ENCODE measurements at places on chromosomes 4 and X. TPM values are rescaled to one million over a fixed set of nuclear protein-coding genes. Genes with fewer than 3 reads are reported as not detected.

DNA sequence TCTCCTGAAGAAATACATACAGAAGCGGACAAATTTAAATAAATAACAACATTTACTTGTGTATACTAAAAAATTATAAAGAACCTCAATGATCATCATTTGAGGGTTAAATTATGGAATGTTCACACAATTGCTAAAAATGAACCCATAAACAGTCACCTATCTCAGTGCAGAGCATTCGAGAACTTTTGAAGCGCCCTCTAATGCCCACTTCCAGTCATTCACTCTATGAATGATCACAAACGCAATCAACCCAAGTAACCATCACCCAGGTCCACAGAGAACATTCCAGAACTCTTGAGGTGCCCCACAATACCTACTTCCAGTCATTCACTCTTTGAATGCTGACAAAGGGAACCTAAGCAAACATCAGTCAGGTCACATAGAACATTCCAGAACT lies 103.5 kb upstream of the PLAC1 start:
- H3K27ac ChIP-seq: no peak overlapping the region
- no peak for DNase-seq
- H3K4me3 ChIP-seq: no peak overlapping the region
- H3K4me1 ChIP-seq: no peaks in the 10 kb centered on the region

DNA sequence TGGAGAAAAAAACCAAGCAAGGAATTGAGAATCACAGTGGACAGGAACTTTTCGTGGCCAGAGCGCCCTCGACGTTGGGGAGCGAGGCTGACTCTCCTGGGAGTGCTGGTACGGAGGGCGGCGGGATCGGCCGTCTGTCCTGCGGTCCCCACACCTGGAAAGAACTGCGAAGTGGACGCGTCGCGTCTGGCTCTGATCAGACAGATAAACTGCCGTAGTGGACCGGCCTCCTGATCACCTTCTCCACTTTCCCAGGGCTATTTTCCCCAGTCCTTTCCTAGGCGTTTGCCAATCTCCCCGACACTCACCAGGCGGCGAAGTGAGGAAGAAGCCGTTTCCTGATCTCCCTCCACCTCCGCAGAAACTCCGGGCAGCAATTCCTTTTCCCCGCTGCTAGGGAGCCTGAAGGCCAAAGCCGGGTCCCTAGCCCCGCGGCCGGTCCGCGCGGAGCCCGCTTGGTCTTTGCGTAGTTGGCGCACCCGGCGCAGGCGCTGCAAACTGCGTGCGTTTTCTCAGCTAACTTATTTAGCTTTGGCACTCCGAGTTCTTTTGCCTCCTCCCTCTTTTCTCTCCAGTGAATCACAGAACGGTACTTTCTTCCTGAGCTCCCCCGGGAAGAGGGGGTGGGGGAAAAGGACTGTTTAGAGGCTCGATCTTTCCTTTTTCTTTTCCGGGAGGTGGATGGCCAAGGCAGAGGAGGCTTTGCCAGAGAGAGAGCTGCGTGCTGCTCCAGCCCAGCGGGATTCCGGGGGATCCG lies at the start of gene ARSJ:
Gene ARSJ (minus strand): TSS at position 500 of the 757 bp plus-strand sequence. CDS start 813 bp downstream, outside the sequence.
- no peaks in the 10 kb centered on the region for H3K27me3 ChIP-seq
- peak within 1 kb of the TSS; percentile 67 for H3K4me3 ChIP-seq
- peak; percentile 86 for DNase-seq

DNA sequence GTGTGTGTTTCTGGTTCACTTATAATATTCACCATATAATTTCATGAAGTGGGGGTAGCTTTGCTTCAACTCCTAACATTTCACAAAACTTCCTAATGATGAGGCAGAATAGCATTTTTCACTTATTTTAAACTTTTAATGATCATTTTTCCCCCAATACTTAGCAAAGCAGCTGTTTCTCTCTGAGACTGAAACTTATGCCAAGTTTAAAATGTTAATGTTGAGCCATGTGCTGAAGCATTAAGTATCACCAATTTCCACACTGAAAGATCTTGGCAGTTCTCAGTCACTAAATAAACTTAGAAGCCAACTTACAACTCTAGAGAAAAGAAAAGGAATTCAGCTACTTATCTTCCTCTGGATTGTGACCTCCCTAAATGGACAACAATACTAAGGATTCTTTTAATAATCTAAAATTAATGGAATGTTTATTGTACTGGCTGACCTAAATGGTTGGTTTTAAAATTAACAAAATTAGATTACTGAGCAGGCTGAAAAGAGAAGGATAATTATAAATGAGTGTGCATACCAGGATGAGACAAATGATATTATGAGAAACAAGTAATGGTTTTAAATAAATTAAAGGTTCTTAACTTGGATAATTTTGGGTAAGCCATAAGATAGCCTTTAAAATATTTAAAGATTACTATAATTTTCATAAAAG lies 1429.4 kb upstream of the ADGRL3 start:
- no peaks in the 10 kb centered on the region for H3K4me1 ChIP-seq
- DNase-seq: peak; percentile 71
- H3K27me3 ChIP-seq: no peaks in the 10 kb centered on the region
- H3K36me3 ChIP-seq: no peaks in the 10 kb centered on the region

- no peaks in the 10 kb centered on the region for H3K27me3 ChIP-seq
- no peak overlapping the region for H3K27ac ChIP-seq
- no peaks in the 10 kb centered on the region for H3K36me3 ChIP-seq
- no peak for DNase-seq
- no peak overlapping the region for H3K4me3 ChIP-seq
Observed at GRCh38 chr4:82038936-82039335, 334.9 kb downstream of the HNRNPD start.

DNA sequence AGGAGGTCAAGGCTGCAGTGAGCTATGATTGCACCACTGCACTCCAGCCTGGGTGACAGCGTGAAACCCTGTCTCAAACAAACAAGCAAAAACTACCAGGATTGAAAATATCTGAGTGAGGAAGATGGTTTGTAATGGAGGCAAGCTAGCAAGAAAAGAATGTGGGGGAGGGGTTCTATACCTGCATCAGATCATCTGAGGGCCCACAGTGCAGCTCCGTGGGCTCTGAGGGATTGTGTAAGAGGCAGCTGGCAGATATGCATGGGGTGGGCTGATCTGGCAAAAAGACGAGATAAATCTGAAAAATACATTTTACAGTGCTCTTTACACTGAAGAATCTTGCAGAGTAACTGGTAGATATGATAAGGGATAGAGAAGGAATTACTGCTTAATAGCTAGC lies 28.9 kb upstream of the CHRNA9 start:
- H3K27me3 ChIP-seq: no peaks in the 10 kb centered on the region
- no peaks in the 10 kb centered on the region for H3K36me3 ChIP-seq
- peaks cover 6% of the 10 kb centered on the region for H3K4me1 ChIP-seq
- no peak overlapping the region for H3K4me3 ChIP-seq
- H3K27ac ChIP-seq: no peak overlapping the region

DNA sequence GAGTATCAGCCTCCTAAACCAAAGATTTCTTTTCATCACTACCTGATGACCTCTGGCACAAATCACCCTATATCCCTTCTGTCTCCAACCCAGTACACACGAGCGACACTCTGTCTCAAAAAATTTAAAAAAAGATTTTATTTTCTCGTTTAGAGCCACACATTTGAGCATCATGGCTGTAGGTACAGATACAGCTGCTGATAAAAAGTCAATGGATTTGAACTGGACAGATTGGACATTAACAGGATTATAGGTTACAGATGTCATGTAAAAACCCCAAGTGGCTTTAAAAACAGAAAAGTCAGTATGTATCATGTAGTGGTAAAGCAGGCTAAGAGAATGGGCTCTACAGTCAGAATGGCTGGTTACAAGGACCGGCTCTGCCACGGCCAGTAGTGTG lies 171.1 kb downstream of the SCFD2 start:
- no peak overlapping the region for H3K27ac ChIP-seq
- H3K4me1 ChIP-seq: no peaks in the 10 kb centered on the region
- no peaks in the 10 kb centered on the region for H3K27me3 ChIP-seq
- H3K36me3 ChIP-seq: no peaks in the 10 kb centered on the region

DNA sequence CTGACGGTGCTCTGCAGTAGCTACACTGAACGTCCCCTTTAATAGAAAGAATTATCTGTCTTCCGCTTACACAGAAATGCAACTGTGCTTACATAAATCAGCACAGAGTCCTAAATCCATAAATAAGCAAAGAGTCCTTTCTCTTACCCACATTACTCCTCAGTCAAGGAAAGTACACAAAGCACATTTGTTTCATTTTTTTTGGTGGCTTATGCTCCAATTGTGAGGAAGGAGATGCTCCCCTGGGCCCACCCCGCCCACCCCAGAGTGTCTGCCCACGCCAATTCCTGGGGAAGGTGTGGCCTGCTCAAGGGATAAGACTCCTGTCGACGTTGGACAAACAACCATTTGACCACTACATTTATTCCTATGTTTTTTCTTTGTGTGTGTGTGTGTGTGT lies 53.8 kb downstream of the CPLX1 start:
- no peak overlapping the region for H3K4me3 ChIP-seq
- H3K27ac ChIP-seq: no peak overlapping the region
- H3K4me1 ChIP-seq: peaks cover 8% of the 10 kb centered on the region
- no peak for DNase-seq
- H3K27me3 ChIP-seq: no peaks in the 10 kb centered on the region

GRCh38 chr4:139624441-139625092 lies 41.1 kb upstream of the MGST2 start:
- DNase-seq: no peak
- no peaks in the 10 kb centered on the region for H3K36me3 ChIP-seq
- no peak overlapping the region for H3K4me3 ChIP-seq

- H3K27ac ChIP-seq: no peak overlapping the region
- H3K4me3 ChIP-seq: no peak overlapping the region
- no peaks in the 10 kb centered on the region for H3K4me1 ChIP-seq
- H3K27me3 ChIP-seq: no peaks in the 10 kb centered on the region
Observed at GRCh38 chr4:126271292-126271691, 956.5 kb downstream of the FAT4 start.

DNA sequence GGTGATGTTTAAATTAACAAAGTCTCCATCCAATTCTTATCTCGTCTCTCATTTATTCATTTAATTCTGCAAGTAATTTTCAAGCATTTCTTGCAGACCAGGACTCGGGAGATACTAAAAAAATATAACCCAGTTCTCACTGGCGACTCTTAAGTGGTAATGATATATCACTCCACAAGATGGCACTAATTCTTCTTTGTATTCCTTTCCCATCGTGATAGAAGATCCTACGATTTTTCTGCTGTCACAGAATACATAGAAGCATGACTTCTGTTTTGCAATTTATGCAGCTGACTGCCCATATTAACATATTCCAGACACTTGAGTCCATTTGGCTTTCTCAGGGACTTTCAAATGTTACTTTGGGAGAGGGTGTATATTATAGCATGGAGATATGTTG lies 64.0 kb upstream of the FGF13 start:
- no peaks in the 10 kb centered on the region for H3K36me3 ChIP-seq
- no peaks in the 10 kb centered on the region for H3K27me3 ChIP-seq
- no peaks in the 10 kb centered on the region for H3K4me1 ChIP-seq
- no peak overlapping the region for H3K4me3 ChIP-seq

- DNase-seq: no peak
- H3K4me1 ChIP-seq: no peaks in the 10 kb centered on the region
- no peaks in the 10 kb centered on the region for H3K27me3 ChIP-seq
- no peak overlapping the region for H3K4me3 ChIP-seq
- no peaks in the 10 kb centered on the region for H3K36me3 ChIP-seq
Observed at GRCh38 chr4:61520166-61520565, 320.0 kb downstream of the ADGRL3 start.

- no peaks in the 10 kb centered on the region for H3K36me3 ChIP-seq
- no peaks in the 10 kb centered on the region for H3K27me3 ChIP-seq
- no peak overlapping the region for H3K4me3 ChIP-seq
- no peak overlapping the region for H3K27ac ChIP-seq
Observed at GRCh38 chr4:136306361-136306760, 1225.9 kb downstream of the PCDH18 start.

GRCh38 chr4:182683661-182684060 lies 233.5 kb downstream of the DCTD start:
- H3K36me3 ChIP-seq: no peaks in the 10 kb centered on the region
- H3K4me3 ChIP-seq: no peak overlapping the region
- no peaks in the 10 kb centered on the region for H3K4me1 ChIP-seq
- DNase-seq: peak; percentile 24
- no peaks in the 10 kb centered on the region for H3K27me3 ChIP-seq
- H3K27ac ChIP-seq: no peak overlapping the region

GRCh38 chr4:18593297-18594002 lies 571.9 kb upstream of the LCORL start:
- peak; percentile 96 for DNase-seq
- no peak overlapping the region for H3K27ac ChIP-seq
- no peaks in the 10 kb centered on the region for H3K4me1 ChIP-seq

- H3K4me1 ChIP-seq: peaks cover 5% of the 10 kb centered on the region
- no peaks in the 10 kb centered on the region for H3K27me3 ChIP-seq
- H3K27ac ChIP-seq: no peak overlapping the region
- no peak for DNase-seq
Observed at GRCh38 chr4:106062452-106062875, 167.2 kb downstream of the NPNT start.

- no peak overlapping the region for H3K4me3 ChIP-seq
- no peaks in the 10 kb centered on the region for H3K27me3 ChIP-seq
- no peaks in the 10 kb centered on the region for H3K36me3 ChIP-seq
- peaks cover 14% of the 10 kb centered on the region for H3K4me1 ChIP-seq
Observed at GRCh38 chr4:86950831-86951525, 16.2 kb downstream of the AFF1 start.

GRCh38 chr4:158996669-158997074 lies 106.2 kb upstream of the RAPGEF2 start:
- no peaks in the 10 kb centered on the region for H3K27me3 ChIP-seq
- H3K4me3 ChIP-seq: no peak overlapping the region
- DNase-seq: no peak
- H3K4me1 ChIP-seq: no peaks in the 10 kb centered on the region
- no peak overlapping the region for H3K27ac ChIP-seq

GRCh38 chr4:1599026-1599481 lies 85.1 kb downstream of the FAM53A start:
- peaks cover 2% of the 10 kb centered on the region for H3K27me3 ChIP-seq
- no peaks in the 10 kb centered on the region for H3K4me1 ChIP-seq
- DNase-seq: no peak
- no peaks in the 10 kb centered on the region for H3K36me3 ChIP-seq

DNA sequence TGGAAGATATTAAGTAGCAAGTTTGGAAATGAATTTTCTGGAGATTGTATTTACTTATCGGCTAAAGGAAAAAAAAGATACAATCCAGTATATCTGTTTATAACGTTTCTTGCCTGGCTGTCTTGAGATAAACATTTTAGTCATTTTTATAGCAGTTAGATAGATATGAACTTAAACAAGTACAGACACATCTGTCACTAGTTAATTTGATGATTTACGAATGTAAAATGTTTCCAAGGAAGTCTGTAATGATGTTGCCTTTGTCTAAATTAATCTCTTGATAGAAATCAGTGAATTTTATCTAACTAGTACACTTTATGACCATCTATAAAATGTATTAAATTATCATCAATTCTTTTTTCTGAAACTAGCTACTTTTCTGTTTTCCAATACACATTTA lies 5.7 kb downstream of the BMPR1B start:
- H3K27ac ChIP-seq: no peak overlapping the region
- no peak for DNase-seq
- no peak overlapping the region for H3K4me3 ChIP-seq
- no peaks in the 10 kb centered on the region for H3K36me3 ChIP-seq

Gene NCBP2L
- 0.12 TPM for total RNA-seq

Gene KLHL8
- 23.1 TPM for total RNA-seq

Gene NUDT11
- 3.6 TPM for total RNA-seq

Gene TTC29
- 10.2 TPM for total RNA-seq

Gene GSX2
- total RNA-seq: not detected
